ENCODE measurements at places on chromosomes 4 and X.
A peak's percentile ranks its signal among the peaks of the same experiment; 100 is the strongest.

- DNase-seq: peak; percentile 45
Observed at GRCh38 chr4:118810991-118811764, 24.7 kb downstream of the SEC24D start.

DNA sequence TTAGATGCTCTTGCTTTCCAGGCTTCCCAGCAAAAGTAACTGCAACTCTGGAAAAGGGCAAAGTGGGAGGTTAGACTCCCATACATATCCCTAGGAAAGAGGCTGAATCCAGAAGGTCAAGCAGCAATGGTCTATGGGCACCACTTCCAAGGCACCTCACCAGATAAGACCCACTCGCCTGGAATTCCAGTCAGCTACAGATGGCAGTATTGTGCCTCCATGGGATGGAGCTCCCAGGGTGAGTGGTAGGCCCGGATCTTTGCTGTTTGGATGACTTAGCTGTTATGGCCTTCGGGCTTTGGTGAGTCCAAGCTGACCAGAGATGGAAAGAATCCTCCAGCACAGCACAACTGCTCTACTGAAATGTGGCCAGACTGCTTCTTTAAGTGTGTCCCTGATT is 688.0 kb downstream of the PCDH19 start:
- no peak for DNase-seq

DNA sequence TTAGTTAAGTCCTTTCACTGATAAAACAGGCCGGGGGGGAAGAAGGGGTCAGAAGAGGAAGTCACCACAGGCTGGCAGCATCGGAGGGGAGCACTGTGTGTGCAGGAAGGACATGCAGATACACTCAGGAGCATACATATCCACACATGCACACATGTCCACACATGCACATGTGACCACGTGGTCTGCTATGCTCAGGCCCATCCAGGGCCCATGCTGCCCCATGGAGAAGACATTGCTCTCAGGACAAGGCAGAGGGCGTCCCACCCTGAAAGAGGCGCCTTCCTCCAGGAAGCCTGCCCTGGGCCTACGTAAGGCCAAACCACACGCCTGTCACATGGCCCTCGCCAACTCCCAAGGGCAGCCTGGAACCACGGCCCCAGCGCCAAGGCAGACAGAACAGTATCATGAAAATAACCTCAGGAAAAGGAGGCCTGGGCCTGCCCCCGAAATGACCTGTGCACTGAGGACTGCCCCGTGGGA is 15.8 kb downstream of the WDR1 start:
- no peak for DNase-seq

- no peak for DNase-seq
Observed at GRCh38 chr4:186829740-186830449, 106.2 kb upstream of the FAT1 start.

GRCh38 chrX:57918750-57919436 is 8.6 kb upstream of the ZXDA start:
- no peak for DNase-seq

GRCh38 chrX:49166914-49167739 is 4.6 kb downstream of the MAGIX start:
- DNase-seq: no peak

GRCh38 chr4:33780952-33781791 is 2463.1 kb downstream of the ARAP2 start:
- no peak for DNase-seq

DNA sequence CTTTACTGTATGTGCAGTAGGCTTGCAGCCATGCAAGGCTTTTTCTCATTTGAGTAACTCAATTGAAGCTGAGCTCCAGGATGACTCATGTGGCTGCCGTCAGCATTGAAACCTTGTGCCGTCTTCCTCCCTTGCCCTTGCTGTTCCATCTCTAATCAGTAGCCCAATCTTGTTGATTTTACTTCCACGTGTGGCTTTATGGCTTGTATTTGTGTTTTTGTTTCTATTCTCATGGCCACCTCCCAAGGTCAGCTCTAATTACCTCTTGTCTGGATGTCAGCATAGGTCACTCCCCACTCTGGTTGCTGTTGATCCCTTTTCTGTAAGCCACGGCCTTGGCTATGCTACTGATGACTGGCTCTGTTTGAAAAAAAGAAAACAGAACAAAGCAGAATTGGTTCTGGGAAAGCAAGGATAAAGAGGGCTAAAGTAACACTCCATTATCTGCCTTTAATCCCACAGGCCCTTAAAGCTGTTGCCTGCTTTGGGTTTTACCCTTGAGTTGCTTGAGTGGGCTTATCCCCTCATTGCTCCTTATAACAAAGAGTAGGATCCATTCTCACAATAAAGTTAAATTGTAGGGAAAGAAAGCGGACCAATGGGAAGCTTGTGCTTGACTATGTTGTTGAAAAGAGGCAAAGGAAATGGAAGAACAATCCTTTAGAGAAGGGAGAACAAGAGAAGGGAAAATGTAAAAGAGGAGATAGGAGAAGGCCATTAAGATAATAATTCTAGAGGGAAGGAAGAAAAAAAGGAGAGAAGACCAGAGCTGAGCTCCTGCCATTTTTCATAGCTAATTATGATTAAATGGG is 173.9 kb upstream of the PGRMC2 start:
- DNase-seq: peak; percentile 57

GRCh38 chr4:1206299-1207156 is 34.1 kb upstream of the SPON2 start:
- DNase-seq: no peak

GRCh38 chr4:164768516-164768915 is 14.6 kb downstream of the SMIM31 start:
- no peak for DNase-seq

DNA sequence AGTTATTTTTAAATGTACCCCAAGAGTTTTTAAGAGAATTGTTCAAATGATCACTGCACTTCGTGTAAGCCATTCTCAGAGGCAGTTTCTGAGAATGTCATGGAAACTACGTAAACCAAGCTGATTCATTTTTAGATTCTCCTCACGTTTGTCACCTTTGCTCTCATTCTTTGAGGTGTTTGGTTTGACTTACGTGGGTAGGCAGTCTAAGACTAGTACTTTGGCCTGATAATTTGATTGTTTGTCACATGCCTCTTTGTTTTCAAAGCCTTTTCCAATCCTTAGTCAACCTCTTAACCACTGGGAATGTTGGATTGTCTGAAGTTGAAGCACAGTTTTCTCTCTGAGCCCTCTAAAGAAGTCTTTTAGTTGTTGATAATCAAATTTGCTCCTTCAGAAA is 10.5 kb downstream of the SEPTIN11 start:
- DNase-seq: no peak

- peak; percentile 15 for DNase-seq
Observed at GRCh38 chr4:141905751-141906150, 269.4 kb downstream of the IL15 start.

DNA sequence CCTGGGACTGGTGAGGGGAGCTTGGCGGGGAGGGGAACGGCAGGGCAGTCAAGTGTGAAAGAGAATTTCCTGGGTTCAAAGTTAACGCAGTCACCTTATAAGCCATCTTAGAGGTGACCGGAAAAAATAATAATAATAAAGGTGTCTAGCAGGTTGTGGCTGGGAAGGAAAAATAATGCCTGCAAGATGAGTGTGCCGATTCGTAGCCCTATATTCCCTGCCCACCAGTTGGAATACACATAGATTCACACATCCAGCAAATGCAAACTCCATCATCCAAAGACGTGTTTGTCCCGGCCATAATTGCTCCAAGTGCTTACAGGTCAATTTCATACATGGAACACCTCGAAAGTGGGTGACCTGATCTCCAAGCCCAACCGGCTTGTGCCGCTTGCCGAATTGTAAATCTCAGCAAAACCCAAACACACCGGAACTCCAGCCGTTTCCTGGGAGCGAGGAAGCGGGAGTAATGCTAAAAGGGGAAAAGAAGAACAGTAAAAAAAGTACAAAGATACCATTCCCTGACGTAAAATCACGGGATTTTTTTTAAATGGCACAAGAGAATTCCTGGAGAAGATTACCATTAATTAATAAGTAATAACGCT is 1.3 kb upstream of the FAT1 start:
- DNase-seq: no peak

GRCh38 chrX:82848111-82848510 is 660.0 kb upstream of the POU3F4 start:
- no peak for DNase-seq

DNA sequence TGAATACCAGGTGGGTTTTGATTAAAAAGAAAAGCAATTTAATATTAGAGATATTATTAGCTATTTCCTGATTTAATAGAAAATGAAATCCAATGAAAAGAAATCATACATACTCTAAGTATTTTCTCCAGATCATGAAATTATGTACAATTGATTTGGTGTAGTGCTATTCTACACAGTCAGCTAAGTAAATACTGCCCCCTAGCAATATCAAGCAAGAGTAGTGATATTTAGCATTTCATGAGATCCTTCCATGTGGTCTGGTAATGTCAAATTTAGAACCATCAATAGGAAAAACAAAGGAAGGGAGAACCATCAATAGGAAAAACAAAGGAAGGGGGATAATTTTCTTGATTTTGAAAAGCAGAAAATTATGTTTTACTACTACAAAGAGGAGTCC is 114.6 kb downstream of the TBCK start:
- DNase-seq: no peak

DNA sequence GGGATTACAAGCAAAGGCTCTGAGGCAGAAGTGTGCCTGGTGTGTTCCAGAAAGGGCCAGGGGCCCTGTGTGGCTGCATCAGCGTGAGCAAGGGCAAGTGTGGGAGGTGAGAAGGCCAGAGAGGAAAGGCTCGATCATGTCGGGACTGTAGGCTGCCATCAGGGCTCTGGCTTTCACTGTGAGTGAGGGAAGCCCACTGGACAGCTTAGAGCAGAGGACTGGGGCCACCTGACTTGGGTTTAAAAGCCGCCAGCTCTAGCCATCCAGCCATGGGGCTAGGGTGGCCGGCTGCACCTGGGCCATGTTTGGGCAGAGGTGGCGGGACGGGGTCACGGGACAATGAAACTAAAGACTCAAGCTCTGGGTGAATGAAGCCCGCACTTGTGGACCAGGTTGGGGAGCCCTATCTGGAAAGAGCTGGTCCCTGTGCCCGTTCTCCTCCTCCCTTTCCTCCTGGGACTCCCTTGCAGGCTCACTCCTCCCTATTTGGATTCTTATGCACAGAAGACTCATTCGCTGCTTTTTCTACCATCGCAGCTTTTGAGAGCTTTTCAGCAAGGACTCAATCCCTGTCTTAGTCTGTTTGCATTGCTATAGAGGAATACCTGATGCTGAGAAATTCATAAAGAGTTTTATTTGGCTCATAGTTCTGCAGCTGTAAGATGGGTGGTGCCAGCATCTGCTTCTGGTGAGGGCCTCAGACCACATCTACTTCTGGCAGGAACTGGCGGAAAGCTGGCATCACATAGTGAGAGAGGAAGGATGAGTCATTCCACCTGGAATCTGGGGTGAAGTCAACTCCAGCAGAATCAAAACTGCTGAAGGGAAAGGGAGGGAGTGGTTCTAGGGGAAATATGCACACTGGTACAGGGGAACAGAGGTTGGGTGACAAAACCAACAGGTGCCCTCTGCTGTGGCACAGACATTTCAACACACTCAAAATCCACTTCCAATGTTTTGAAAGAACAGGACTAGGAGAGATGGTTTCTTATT is 15.3 kb downstream of the CTAG1B start:
- no peak for DNase-seq

- DNase-seq: no peak
Observed at GRCh38 chrX:110408949-110409588, 50.4 kb downstream of the RTL9 start.

DNA sequence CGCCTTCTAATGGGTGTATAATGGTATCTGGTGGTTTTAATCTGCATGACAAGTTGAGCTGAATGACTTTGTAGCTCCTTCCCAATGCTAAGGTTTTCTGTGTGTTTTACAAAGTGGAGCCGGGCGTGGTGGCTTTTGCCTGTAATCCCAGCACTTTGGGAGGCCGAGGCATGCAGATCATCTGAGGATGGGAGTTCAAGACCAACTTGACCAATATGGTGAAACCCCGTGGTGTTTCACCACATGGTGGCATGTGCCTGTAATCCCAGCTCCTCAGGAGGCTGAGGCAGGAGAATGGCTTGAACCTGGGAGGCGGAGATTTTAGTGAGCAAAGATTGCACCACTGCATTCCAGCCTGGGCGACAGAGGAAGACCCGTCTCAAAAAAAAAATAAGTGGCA is 28.9 kb downstream of the ARFIP1 start:
- DNase-seq: no peak

DNA sequence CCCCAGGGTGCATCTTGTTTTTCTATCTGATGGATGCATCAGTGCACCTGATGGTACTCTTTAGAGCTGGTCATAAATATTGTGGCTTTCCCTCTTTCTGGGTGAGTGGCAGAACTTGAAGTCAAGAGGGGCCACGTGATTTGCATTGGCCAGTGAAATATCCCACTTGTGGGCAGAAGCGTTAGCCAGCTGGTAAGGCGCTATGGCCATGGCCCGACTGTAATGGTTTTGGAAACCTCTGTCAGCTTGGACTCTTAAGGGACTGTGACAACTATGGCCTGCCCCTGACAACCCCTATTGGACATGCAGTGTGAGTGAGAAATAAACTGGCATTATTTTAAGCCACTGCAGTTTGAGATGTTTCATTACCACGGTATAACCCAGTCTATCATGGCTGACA is 72.8 kb downstream of the SEL1L3 start:
- no peak for DNase-seq

DNA sequence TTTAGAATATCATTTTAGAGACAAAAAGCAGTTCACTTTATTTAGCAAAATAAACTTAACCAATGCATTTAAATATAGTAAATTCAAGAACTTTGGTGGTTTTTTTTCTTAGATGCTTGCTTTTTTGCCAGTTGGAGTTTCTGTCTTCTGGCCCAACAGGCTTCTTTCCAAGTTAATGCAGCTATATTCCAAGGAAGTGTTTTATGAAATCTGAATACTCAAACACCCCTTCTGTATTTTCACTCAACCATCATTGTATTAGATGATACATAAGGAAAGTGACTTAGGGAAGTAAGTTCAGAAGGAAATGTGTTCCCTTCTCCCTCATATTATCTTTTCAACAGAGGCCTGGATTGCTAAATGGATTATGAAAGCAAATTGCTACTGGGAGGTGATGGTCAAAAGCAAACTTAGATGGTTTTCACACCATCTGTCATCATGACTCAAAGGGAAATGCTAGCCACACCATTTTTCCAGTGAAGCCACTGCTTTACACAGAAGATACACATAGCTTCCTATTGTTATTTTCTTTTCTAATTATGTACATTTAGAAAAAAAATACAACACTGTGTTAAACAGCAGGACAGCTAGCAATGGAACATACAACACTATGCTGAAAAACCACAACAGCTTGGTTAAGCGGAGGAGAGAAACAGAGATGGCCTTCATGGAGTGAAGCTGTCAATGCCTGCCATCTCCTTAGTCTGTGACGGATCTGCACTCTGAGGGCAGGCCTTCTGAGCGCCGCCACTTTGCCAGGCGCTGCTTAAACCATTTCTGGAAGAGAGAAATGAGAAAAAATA is 32.9 kb downstream of the HOPX start:
- no peak for DNase-seq

GRCh38 chrX:7205037-7205577 is 57.2 kb upstream of the PUDP start:
- no peak for DNase-seq

GRCh38 chr4:154927126-154927680 is 146.1 kb downstream of the RBM46 start:
- DNase-seq: no peak

Measured in AG04450 (cell line).